Activated gamma-delta T cell treated with Interleukin-2 at 50 U/mL for 16 hours (primary cell): ENCODE measurements at places on chromosomes 3 and 15.

DNA sequence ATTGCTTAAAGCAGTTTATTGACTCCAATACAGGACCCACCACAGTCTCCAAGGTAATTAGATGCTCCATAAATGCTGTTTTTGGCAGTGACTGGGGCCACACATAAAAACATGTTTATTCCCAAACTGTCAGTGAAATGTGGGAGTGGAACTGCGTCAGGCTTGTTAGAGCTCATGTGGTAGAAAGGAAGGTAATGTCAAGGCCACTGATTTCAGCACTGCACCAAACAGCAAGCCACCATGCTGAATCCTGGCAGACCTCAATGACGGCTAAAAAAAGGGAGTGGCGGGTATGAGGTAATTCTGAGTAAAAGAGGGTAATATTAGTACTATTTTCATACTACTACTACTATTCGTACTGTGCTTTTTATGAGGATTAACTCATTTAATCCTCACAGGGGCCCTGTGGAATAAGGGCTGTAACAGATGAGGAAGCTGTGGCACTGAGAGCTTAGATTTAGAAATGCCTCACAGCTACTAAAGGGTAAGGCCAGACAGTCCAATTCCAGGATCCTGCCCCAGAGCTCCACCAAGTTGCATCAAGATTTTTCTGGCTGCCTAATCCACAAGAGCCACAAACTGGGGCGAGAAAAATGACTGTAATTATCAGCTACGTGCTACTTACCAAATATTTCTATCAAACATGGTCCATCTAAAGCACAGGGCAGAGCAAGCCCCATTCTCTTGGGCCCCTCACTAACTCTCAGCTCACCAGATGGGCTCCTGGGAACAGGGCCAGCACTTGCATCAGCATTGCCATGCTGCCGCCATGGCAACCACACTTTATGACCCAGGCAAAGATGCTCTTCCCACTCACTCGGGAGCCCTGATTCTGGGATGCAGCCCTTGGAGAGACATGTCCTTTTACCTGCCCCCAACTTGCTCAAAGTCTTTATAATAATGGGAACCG lies 83.6 kb upstream of the SPATA12 start:
- DNase-seq, result no peak

GRCh38 chr3:4575381-4575780 lies 82.2 kb downstream of the ITPR1 start:
- DNase-seq, result no peak

GRCh38 chr3:145983101-145983500 lies 177.9 kb downstream of the PLOD2 start:
- DNase-seq, result no peak

DNA sequence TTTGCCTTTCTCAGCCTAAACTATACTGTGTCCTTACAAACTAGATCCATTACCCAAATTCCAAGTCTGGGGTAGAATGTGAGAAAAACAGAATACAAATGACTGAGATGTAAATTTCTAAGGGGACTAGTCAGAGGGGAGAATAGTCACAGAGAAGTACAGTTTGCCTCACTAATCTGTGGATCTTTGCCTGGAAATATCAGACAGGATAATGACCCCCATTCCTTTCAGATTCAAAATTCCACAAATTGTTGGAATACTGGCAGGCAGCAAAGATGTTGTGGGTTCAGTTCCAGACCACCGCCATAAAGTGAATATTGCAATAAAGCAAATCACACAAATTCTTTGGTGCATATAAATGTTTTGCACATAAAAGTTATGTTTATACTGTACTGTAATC lies 762.8 kb upstream of the NR2F2 start:
- no peak for DNase-seq

DNA sequence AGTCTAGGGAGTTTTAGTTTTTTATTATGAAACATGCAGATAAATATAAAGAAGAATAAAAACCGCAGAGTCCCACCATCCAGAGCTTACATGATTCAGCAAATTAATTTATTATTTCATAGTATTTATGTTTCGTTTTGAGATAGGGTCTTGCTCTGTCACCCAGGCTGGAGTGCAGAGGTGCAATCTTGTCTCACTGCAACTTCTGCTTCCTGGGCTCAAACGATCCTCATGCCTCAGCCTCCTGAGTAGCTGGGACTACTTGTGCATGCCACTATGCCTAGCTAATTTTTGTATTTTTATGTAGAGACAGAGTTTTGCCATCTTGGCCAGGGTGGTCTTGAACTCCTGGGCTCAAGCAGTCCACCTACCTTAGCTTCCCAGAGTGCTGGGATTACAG lies 13.6 kb downstream of the RNF13 start:
- DNase-seq, result no peak

GRCh38 chr3:16053794-16054193 lies 120.7 kb upstream of the GALNT15 start:
- no peak for DNase-seq

DNA sequence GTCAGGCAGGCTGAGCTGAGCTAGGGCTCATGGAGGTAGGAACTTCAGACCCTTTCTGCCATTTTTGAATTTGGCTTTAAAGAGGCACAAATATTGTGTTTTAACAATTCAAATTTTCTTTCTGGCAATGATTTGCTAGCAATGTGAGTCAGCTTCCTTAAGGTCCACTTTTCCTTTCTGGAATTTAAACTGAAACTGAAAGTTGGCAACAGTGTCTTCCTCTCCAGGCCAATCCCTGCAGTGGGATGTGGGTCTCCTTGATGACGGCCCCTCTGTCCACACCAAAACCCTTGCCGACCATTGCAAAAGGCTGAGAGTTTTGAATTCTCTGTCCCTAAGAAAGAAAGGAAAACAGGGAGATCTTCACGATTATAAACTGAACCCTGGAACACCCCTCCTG lies 27.1 kb downstream of the RPSA start:
- no peak for DNase-seq

GRCh38 chr15:48859426-48859825 lies 18.5 kb upstream of the EID1 start:
- DNase-seq, result no peak

DNA sequence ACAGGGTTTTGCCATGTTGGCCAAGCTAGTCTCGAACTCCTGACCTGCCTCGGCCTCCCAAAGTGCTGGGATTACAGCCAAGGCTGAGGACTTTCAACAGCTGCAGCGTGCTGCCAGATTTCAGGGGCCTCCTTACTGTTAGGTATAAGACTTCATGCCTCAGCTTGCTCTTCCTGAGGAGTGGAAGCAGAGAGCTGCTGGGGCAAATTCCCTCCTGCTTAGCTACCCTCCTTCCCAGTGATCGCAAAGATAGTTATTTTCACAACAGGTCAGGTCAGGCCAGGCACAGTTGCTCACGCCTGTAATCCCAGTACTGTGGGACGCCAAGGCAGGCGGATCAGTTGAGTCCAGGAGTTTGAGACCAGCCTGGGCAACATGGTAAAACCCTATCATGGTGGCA lies 2.6 kb upstream of the CPNE9 start:
- no peak for DNase-seq

DNA sequence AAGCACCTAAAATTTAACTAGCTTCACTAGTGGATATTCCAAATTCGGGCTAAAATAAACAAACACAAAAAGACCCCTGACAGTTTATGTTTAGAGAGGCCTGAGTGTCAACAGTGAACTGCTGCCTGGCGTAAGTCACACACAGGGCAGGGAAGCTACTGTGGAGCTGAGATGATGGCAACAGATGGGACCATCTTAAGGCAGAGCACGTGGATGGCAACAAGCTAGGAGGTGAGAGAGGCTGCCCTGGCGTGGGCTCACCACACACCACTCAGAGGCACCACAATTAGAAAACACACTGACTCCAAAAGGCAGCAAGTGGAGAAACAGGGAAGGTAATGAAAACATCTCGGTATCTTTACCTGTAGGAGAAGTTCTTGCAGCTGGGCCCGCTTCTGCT lies 93.3 kb downstream of the ATP1B3 start:
- no peak for DNase-seq

- DNase-seq, result no peak
These were observed 186.1 kb downstream of the SEMA6D start for GRCh38 chr15:47903368-47903767.

- DNase-seq, result no peak
These were observed 82.2 kb downstream of the SCN11A start for GRCh38 chr3:38969317-38970235.

- DNase-seq, result no peak
These were observed 5.8 kb downstream of the RLBP1 start for GRCh38 chr15:89215627-89216026.

DNA sequence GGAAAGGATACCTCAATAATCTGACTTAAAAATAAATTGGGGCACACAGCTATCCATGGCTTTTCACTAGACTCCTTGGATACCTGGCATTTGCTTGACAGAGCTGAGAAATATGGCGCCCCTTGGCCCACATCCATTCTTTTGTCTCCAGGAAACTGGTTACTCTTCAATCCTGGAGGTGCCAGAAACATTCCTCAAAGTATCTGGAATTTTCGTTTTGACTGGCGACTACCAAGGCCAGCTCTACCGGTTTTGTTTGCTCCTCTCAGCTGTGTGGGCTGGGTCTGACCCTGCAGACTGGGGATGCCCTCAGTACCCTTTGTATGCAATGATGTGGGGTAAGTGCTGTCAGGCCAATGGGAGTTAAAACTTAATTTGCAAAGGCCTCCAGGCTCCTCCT lies 27.0 kb downstream of the KATNBL1 start:
- no peak for DNase-seq

GRCh38 chr3:12983319-12983718 lies 89.9 kb downstream of the IQSEC1 start:
- DNase-seq, result no peak

DNA sequence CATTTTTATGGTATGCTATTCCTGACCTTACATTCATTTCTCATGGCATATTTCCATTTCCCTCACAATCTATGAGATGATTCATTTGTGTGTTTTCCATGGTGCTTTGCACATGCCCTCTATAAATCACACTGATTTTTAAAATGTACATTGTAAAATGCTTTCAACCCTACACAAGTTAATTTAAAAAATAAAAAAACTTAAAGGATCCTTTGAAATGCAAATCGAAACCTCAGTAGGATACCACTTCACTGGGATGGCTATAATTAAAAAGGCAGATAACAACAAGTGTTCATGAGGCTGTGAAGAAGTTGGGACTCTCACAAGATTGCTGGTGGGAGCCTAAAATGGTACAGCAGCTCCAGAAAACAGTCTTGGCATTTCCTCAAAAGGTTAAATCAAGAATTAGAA lies 83.5 kb downstream of the FMN1 start:
- no peak for DNase-seq

DNA sequence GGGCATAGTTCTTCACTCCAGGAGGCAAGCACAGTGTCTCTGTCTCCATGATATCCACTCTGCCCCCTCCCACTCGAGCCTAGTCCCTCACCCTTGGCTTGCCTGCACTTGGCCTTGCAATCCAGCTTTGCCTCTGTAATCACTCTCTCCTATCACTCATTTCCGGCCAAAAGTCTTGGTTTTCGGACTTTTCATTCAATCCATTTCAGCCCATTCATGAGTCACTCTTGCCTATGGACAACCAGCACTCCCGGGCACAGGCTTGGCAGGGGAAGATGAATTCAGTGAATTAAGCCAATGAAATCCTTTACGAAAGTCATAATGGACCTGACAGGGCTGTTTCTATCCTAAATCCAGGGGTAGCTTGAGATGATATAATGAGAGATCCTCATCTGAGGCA lies 21.7 kb downstream of the DAZL start:
- DNase-seq, result no peak

DNA sequence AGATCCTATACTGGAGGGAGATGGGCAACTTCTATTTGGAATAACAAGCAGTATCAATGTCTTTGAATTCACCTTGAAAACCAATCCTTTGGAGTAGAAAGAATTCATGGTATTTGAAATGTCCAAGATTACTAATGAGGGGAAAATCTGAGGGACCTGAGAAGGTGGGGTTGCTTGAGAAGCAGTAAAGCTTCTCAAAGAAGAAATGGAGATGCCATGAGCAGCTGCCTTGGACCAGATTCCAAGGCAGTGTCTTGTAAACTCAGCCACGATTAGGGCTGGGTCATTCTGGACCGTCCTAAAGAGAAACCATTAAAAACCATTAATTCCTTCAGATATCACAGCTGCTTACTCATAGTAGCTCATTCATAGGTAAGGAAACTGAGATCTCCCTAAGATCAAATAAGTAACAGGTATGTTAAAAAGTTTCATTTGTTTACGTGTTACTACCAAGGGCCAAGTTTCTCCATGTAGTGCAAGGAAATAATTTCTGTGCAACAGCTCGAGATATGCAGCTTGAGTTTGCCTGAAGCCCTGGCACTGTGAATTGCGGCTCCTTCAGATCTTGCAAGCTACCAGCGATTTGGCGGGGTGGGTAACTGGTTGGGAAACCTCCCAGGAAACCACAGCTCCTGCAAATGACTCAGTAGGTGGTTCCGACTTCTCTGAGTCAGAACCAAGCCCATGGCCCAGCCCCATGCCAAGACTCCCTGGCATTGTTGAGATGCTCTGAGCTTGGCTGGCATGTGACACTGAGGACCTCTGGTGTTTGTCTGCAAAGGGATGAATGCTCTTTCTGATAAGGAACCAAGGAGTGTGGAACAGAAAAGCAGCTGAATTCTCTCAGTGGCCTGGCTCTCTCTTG lies 296.8 kb downstream of the RORA start:
- DNase-seq, result peak; percentile 51

DNA sequence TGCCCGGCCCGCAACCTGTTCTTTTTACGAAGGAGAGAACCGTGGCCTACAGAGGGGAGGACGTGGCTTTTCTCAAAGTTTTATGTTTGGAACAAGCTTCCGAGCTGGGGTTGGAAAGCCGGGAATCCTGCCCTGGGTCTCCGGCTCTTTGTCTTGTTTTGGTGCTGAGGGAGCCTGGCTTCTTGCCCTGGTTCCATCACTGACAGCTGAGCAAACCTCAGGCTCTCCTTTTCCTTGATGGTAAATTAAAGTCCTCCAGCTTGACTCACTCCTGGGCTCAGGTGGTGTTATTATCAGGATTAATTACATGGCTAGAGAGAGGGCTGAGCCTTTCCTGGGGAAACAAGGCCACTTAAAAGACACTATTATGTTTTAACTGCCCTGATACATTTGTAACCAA lies 289.5 kb upstream of the RGMA start:
- DNase-seq, result no peak
